Activated CD4-positive, CD25-positive, alpha-beta regulatory T cell treated with anti-CD3 and anti-CD28 coated beads, Interleukin-2, amount 50 U/mL, for 24 hours (primary cell): ENCODE measurements at places on chromosomes 6 and 20.

DNA sequence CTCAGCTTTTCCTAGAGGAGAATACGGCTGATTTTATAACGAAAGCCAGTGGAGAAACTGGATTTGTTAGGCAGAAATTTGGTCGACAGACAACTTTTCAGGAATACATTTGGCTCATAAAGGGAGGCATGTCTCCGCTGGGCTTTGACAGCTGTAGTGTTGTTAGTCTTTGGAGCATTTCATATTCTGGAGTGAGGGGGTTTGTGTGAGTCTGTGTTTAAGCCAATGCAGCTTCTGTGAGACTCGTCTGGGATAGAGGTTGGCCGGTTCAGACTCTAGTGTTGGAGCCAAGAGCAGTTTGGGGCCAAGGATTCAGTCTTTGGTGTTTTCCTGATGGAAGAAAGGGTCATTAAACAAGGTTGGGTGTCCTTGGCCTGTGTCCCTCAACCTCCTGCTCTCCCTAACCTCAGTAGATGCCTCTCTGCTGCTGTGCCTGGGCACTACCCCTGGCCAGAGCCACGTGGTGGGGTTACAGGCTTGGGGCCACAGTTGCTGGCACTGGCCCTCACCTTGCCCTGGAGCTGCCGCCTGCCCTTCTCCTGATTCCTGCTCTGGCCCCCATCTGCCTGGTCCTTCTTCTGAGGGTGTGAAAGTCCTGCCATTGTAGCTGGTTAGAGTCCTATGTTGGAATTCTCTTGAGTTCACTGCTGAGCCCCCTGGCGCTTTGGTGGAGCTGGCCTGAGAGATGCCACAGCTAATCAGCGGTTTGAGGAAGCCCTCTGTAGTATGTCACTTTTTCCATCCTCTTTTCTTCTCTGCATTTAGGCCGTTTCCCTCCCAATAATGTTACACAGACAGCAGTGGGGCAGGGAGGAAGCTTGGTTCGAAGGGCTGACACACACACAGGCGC is 6.9 kb downstream of the PTK7 start:
- ATAC-seq: no peak

GRCh38 chr6:80340280-80340679 is 233.8 kb downstream of the BCKDHB start:
- no peak for ATAC-seq

DNA sequence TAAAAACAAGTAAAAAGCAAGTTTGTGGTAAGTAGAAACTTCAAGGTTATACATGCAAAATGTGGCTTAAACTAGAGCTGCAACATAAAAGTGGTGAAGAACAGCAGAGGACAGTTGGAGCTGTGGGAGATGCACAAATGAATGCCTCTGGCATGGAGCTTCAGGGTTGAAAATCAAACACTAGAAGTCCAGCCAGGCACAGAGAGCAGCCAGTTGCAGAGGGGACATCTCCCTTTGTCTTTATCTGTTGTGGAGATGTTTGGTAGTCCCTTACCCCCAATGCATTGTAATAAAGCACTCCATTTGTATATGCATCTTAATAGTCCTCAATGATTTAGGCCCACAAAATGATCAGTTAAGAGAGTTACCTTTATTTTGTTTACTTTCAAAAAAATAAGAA is 73.1 kb upstream of the C20orf144 start:
- ATAC-seq: no peak

GRCh38 chr6:4645713-4646360 is 130.4 kb upstream of the CDYL start:
- no peak for ATAC-seq

DNA sequence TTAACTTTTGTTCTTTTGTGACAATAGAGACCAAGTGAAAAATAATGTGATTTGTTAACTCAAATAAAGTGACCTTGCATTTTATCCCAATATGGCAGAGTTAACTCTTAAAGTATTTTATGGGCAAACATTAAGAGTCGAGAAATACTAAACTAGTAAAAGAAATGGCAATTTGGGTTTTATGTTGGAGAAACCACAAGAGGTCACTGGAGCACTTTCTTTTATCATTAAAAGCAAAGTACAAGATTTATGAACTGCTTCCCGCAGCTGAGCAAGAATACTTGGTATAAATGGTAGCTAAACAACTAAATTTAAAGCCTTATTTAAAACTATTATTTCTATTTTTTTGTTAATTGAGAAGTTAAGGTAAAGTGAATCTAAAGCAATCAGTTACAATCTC is 33.5 kb upstream of the MCM9 start:
- ATAC-seq: no peak

- no peak for ATAC-seq
Measured at GRCh38 chr6:138493413-138493812, 5.9 kb downstream of the NHSL1 start.

- ATAC-seq: no peak
Measured at GRCh38 chr6:40948570-40948969, 90.5 kb downstream of the UNC5CL start.

GRCh38 chr20:19463597-19463996 is 251.2 kb downstream of the SLC24A3 start:
- no peak for ATAC-seq

- ATAC-seq: peak; percentile 73
Measured at GRCh38 chr20:33663161-33664084, 1.3 kb downstream of the C20orf144 start.

DNA sequence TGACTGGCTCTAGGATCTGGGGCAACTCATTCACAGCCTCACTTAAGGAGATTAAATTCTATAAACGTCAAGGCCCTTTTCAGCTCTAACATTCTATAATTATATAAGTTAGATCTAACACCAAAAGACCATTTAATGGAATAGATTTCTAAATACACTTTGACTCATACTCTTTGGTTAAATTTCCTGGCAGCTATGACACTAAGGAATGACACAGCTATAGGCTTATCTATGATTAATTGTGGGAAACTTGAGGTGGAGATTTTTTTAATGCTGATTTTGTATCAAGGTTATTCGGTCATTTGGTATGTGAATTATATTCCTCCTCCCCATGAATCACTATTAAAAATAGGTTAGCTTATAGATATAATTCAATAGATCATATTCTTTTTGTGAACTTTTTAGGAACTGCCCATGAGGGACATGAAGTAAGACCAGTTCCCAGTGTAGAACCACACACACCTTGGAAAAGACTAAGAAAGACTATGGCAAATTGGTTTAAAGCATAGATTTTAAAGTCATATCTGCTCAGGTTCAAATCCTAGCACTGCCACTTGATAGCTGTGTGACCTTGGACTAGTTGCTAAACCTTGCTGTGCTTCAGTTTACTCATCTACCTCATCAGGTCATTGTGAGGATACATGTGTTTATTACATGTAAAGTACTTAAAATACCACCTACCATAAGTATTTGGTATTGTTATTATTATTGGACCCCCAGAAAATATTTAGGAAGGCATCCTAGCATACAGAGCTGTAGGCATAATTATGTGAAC is 116.0 kb downstream of the CRYBG1 start:
- ATAC-seq: no peak

DNA sequence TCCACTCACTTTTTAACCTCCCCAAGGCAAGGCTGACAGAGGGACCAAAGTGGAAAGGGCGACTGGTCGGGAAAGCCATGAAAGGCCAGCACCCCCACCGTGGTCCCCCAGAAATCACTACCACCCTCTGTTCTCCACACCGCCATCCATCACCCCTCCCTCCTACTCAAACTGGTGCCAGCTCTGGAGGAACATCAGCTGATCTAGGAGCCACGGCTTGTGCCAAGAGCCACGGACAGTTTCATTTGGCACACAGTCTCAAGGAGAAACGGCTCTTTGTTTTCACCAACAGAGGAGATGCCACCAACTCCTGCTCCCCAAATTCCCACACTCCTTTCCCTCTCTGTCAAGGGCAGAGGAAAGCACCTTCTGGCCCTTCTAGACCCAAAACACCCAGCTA is 26.0 kb downstream of the TBC1D7 start:
- no peak for ATAC-seq
